HT1080 (cell line): ENCODE measurements at places on chromosomes 11 and 22. TPM values are rescaled to one million over a fixed set of nuclear protein-coding genes. Genes with fewer than 3 reads are reported as not detected.

KCNJ11 gene
- 0.33 and 0.82 TPM in 2 replicates for total RNA-seq

PATE3 gene
- not detected in 2 replicates for total RNA-seq

CTSW gene
- 0.24 and 0.57 TPM in 2 replicates for total RNA-seq

KRTAP5-10 gene
- not detected in 2 replicates for total RNA-seq

A4GALT gene
- 6.9 and 7.3 TPM in 2 replicates for total RNA-seq
